Muscle of arm (tissue), 14 donors: ENCODE measurements at places on chromosomes 13 and 19.

DNA sequence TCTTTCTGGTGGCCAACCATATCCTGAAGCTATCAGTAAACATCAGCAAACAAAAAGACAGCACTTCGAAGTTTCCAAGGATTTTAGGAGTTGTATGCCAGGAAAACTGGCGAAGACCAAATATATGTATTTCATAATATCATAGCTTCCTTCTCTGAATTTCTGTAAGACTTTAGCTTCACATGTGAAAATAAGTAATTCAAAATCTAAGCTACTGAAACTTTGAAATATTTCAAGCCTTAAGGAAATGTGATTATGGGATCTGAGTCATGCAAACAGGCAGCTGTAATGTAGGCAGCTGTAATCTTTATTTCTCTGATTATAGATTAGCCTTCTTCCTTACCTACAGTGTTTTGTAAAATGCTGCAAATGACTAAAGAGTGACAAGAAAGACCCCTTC, 70.7 kb upstream of the ANKRD10 start:
- no peak for DNase-seq

DNA sequence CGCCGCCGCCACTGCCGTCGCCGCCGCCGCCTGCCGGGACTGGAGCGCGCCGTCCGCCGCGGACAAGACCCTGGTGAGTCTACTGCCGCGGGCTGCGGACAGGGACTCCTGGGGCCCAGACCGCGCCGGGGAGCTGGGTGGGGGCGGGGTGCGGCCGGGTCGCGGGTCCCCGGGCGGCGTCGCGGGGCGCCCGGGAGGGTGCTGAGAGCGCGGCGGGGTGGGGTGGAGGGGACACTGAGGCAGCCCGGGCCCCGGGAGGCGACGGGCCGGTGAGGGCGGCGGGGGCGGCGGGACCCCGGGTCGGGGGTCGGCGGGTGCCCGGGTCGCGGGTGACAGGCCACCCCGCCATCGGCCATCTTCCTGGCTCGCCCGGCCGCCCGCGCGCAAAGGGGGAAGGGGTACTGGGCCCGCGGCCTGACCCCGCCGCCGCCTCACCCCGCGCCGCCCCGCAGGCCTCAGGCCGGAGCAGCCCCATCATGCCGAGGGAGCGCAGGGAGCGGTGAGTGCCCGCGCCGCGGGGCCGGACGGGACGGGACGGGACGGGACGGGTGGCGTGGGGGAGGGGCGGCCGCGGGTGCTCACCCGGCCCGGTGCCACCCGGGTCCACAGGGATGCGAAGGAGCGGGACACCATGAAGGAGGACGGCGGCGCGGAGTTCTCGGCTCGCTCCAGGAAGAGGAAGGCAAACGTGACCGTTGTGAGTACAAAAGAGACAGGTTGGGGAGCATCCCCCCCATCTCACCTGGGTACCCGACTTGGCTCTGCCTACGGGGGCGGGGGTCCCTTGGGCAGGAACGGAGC, 489 bp downstream of the CCNE1 start:
- no peak for DNase-seq

GRCh38 chr19:821231-821824, 427 bp downstream of the PLPPR3 start:
- no peak for DNase-seq

- DNase-seq: no peak
These were observed 9.7 kb upstream of the C19orf12 start for GRCh38 chr19:29724746-29725145.

DNA sequence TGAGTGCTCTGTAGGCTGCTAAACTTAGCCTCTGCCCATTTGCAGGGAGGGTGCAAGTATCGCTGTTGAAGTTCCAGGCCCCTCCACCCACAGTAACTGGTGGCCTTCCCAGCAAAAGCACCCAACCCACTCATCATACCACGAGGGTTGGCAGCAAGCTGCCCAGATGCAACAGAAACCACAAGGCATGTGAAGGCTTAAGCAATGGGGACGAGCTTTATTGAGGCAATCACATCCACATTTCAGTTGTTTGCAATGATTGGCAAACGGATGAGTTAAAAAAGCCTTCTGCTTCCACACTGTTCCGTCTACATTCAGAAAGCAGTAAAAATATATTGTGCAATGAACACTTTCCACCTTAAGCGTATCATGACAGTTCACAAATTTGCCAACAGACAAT, 10.3 kb downstream of the GJB6 start:
- DNase-seq: no peak

GRCh38 chr13:111401755-111402154, 81.3 kb downstream of the TEX29 start:
- DNase-seq: no peak

GRCh38 chr19:38148337-38148736, 75.7 kb downstream of the DPF1 start:
- DNase-seq: no peak

GRCh38 chr19:5695649-5696195, 5.6 kb downstream of the RPL36 start:
- no peak for DNase-seq

DNA sequence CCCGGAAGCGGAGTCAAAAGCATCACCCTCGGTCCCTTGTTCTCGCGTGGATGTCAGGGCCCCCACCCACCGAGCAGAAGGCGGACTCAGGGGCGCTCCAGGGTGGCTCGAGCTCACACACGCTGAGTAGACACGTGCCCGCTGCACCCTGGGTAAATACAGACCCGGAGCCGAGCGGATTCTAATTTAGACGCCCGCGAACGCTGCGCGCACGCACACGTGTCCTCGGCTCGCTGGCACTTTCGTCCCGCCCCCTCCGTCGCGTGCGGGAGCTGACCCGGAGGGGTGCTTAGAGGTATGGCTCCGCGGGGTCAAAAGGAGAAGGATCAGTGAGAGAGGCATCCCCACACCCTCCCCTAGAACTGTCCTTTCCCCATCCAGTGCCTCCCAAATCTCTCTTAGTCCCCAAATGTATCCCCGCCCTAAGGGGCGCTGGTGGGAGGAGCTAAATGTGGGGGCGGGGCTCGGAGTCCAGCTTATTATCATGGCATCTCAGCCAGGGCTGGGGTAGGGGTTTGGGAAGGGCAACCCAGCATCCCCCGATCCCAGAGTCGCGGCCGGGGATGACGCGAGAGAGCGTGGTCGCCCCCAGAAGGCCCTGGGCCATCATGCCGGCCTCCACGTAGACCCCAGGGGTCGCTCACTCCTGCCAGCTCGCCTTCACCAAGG, 451 bp upstream of the ICAM5 start:
- DNase-seq: no peak

GRCh38 chr13:46340011-46340410, 47.0 kb downstream of the RUBCNL start:
- no peak for DNase-seq

GRCh38 chr13:22121146-22121739, 450.4 kb downstream of the FGF9 start:
- DNase-seq: no peak

GRCh38 chr13:35332134-35332533, 144.4 kb downstream of the MAB21L1 start:
- DNase-seq: no peak

DNA sequence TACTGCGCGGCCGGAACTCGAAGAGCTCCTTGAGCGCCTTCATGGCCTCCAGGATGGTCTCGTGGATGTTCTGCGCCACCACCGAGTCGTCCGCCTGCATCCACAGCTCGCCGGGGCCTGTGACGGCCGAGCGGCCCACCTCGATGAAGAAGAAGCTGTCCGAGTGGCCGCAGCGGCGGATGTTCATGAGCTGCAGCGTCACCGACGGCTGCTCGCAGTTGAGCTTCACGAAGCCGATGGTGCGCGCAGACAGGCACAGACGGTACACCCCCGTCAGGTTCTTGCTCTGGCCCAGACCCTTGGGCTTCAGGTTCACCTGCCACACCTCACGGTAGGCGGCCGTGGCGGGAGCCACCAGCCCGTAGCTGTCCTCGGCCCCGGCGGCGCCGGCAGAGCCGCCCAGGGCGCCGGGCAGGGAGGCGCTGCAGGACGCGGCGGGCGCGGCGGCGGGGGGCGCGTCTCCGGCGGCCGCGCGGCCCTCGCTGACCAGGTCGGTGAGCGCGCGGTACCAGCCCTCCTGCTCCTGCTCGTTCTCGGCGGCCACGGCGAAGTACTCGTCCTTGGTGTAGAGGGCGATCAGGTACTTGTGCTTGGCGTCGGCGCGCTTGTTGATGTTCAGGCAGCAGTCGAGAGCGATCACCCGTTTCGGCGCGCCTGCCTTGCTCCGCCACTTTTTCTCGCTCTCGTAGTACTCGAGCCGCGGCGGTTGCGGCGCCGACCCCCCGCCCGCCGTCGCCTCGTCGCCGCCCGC, 1.1 kb downstream of the IRS2 start:
- DNase-seq: peak; percentile 45

DNA sequence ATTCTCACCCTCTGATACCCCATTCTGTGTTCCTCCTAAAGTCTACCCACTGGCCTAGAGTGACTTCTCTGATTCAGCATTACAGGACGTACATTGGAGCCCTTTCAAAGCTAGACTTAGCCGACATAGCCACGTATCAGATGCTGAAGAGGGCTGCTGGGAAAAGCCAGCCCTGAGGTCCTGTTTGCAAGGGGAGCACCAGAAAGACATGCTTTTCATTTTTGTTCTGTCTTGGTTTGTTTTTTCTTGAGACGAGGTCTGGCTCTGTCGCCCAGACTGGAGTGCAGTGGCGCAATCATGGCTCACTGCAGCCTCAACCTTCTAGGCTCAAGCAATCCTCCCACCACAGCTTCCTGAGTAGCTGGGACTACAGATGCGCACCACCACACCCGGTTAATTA, 6.3 kb upstream of the ZSWIM4 start:
- DNase-seq: no peak

DNA sequence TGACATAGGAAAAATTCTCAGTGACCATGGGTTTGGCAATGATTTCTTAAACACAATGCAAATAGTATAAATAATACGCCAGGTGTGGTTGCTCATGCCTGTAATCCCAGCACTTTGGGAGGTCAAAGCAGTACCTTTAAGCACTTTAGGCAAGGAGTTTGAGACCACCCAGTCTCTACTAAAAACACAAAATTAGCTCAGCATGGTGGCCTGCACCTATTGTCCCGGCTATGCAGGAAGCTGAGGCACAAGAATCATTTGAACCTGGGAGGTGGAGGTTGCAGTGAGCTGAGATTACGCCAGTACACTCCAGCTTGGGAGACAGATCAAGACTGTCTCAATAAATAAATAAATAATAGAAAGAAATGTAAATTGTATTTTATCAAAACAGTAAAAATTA, 356.5 kb upstream of the SLITRK6 start:
- no peak for DNase-seq

DNA sequence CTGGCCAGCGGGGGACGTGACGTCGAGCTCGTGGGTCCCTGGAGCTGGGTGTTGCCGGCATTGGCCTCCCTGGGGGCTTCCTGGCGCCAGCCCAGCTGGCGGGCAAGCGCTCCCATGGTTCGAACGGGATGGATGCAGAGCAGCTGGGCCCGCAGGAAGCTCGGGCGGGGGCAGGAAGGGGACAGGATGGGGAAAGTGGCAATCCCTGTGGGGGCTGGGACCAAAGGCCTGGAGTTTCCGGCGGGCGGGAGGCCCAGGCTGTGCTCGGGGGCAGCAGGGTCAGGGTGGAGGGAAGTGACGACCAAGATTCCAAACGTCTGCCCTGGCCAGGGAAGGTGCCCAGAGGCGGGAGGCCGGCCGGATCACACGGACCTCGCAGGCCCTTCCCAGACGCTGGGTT, 19.3 kb downstream of the PALM start:
- no peak for DNase-seq

DNA sequence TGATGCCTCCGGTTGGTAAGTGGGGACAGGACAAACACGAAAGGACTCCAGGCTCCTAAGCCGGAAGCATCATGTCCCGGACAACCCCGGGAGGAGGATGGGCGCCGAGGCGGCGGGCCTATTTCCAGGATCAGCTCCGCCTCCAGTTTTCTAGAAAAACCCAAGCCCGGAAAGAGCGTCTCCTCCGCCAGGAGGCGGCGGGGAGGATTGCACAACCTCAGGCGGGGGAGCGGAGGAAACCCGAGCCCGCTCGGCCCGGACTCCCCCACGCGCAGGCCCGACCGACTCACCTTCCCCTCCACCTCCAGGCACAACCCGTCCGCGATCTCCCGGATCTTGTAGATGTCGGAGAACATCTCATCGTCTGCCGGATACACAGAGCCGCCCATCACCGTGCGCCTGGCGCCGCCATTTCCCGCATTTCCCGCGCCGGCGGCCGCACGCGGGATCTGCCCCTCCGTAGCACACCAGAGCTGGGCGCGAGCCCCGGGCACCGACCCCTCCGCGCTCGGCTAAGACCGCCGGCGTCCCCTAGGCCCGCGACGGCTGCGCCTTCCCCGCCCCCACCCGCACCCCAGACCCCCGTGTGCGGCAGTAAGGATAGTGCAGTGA, 455 bp downstream of the TPT1 start:
- DNase-seq: peak; percentile 94

- no peak for DNase-seq
These were observed 214.2 kb downstream of the LACC1 start for GRCh38 chr13:44093607-44094564.

DNA sequence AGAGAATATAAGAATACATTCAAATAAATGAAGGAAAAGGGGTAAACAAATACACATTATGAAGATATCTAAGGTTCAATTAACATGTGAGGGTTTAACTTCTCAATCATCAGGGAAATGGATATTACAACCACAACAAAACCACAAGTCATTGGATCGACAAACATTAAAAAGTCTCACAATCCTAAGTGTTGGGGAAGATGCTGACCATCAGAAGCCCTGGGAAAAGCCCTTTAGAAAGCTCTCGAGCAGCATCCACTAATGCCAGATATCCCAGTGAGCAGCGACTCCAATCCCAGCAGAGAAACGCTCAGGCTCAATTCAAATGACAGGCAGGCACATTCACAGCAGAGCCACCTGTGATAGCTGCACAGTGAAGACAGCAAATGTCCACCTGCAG, 3.1 kb downstream of the TPRX1 start:
- DNase-seq: no peak

- no peak for DNase-seq
These were observed 42.4 kb upstream of the ZNF737 start for GRCh38 chr19:20607943-20608342.

GRCh38 chr13:95540888-95541287, 11.6 kb upstream of the CLDN10 start:
- DNase-seq: peak; percentile 54

- no peak for DNase-seq
These were observed 48.1 kb downstream of the TNFRSF19 start for GRCh38 chr13:23618341-23618740.

GRCh38 chr19:53538378-53539109, 599 bp downstream of the ZNF331 start:
- DNase-seq: no peak

DNA sequence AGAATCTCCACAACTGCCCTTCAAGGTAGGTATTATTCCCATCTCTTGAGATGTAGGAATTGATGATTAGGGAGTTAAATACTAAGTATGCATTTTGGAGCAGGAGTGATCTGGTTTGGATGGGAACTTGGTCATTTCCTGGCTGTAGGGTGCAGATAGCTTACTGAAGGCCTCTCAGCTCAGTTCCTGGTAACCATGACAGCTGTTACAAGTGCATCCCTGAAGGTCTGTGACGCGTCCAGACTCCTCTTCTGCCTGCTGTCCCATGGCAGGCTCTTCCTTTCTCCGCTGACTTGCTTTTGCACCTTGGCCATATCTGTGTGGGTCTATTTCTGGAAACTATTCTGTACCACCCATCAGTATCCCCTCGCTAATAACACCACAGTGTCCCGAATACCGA, 387.8 kb downstream of the ZNF536 start:
- DNase-seq: no peak

GRCh38 chr19:30855442-30855841, 483.3 kb downstream of the ZNF536 start:
- DNase-seq: no peak

GRCh38 chr13:76885203-76886004, 801 bp downstream of the KCTD12 start:
- DNase-seq: peak; percentile 79

- DNase-seq: no peak
These were observed 6.3 kb upstream of the ATP11A start for GRCh38 chr13:112683581-112683980.
